Posterior vena cava (tissue), 2 donors: ENCODE measurements at places on chromosomes 16 and 17. TPM values are rescaled to one million over a fixed set of nuclear protein-coding genes. Genes with fewer than 3 reads are reported as not detected.

GRCh38 chr16:56451753-56452689 is 667 bp downstream of the OGFOD1 start:
- DNase-seq, result no peak

GRCh38 chr16:60246086-60246485 is 1512.0 kb upstream of the GOT2 start:
- no peak for DNase-seq

- DNase-seq, result no peak
Observed at GRCh38 chr17:32822996-32823395, 53.9 kb downstream of the MYO1D start.

DNA sequence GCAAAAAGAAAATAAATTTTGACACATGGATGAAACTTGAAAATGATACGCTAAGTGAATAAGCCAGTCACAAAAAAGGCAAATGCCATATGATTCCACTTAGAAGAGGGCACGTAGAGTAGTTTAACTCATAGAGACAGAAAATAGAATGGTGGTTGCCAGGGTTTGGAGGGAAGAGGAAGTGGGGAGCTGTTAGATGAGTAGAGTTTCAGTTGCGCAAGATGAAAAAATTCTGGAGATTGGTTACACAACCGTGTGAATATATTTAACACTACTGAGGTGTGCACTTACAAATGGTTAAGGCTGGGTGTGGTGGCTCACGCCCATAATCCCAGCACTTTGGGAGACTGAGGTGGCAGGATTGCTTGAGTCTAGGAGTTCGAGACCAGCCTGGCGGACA is 93.4 kb upstream of the TMEM132E start:
- no peak for DNase-seq

DNA sequence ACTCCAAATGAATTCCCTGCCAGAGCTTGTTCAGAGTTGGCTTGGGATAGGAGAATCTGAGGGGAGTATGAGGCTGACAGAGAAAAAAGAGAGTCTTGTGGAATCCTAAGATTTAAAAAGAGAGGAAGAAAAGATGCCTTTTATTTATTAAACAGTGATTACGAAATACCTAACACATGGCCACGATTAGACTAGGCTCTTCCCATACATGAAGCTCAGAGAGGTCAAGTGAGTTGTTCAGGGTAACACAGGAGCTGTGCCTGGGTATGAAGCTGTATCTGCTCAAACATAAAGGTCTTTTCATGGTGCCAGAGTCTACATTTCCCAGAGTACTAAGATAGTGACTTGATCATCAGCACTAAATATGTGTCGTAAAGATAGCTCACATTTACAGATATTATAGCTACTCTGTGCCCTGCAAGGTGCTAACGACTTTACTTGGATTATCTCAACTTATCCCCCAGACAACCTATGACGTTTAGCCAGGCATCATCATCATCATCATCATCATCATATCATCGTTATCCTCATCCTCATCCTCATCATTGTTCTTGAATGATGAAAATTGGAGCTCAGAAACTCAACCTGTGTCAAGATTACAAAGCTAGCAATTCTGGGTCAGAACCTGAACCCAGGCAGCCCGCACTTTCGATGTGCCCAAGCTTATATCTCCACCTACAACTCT is 500.8 kb downstream of the NPIPA7 start:
- DNase-seq, result no peak

The KRT12 gene
- total RNA-seq, result not detected

DNA sequence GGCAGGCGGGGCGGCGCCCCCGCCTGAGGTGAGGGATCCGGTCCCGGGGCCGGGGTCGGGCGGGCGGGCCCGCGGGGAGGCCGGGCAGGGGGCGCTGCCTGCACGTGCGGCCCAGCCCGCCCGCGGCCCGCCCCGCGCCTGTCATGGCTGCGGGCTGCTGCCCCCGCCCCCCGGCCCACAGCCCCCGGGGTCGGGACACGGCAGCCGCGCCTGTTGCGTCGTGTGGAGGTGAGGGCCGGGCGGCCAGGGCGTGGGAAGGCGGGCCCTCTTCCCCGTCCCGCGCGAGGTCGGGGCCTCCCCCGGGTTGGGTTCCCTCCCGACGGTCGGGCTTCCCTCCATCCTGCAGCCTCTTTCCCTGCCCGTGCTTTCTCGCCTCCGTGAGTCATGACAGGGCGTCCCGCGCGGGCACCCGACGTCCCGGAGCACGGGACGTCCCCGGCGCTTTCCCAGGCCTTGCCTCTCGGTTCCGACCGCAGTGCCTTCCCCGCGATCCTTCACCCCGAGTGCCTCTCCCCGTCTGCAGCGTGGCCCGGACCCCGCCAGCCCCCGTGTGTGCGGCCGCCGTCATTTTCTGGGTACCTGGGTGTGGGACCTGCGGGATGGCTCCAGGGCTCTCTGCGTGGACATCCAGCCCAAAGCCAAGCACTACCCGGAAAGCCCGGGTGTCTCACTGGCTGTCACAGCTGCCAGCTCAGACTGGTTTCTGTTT is 76.7 kb downstream of the CHD9 start:
- peak; percentile 91 for DNase-seq

DNA sequence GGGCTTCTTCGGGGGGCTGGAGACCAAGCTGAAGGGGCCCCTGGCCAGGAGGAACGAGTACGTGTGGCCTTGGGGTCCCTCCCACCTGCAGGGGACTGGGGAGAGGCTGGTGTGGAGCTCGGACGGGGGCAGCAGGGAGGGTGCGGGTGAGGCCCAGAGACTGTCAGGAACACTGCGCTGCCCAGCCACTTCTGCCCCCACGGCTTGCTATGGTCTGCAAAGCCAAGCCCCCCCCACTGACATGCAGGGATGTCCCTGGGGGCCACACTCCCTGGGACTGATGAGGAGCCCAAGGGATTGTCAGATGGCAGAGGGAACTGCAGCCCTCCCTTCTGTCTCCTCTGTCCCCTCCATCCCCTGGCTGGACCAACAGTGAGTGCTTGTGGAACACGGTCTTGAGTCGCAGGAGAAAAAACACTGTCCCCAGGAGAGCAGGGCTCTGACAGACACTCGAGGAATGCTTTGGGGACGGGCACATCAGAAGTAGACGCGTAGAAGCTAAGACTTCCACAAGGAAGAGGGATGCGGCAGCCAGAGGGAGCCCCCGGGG is 34.6 kb downstream of the CIBAR2 start:
- no peak for DNase-seq

DNA sequence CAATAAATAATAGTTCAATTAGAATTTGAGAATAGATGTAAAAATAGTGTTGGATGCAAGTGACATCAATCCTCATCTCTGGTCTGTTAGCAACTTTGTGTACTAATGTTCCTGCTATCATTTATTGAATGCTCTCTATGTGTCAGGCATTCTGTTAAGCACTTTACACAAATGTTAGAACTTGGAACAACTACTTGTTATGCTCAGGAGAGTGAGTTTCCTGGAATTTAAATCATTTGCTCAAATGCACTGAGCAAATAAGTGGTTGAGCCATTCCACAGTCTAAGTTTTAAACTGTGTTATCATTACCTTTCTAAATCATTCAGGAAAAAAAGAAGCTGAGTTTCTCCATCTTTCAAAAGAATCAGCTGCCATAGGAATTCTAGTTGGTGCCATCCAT is 1327.3 kb upstream of the GOT2 start:
- DNase-seq, result no peak

The TPSAB1 gene
- total RNA-seq, result 12.2 TPM

- no peak for DNase-seq
Observed at GRCh38 chr17:13538841-13539411, 62.8 kb downstream of the HS3ST3A1 start.

- DNase-seq, result no peak
Observed at GRCh38 chr17:2871205-2871604, 75.0 kb downstream of the RAP1GAP2 start.

DNA sequence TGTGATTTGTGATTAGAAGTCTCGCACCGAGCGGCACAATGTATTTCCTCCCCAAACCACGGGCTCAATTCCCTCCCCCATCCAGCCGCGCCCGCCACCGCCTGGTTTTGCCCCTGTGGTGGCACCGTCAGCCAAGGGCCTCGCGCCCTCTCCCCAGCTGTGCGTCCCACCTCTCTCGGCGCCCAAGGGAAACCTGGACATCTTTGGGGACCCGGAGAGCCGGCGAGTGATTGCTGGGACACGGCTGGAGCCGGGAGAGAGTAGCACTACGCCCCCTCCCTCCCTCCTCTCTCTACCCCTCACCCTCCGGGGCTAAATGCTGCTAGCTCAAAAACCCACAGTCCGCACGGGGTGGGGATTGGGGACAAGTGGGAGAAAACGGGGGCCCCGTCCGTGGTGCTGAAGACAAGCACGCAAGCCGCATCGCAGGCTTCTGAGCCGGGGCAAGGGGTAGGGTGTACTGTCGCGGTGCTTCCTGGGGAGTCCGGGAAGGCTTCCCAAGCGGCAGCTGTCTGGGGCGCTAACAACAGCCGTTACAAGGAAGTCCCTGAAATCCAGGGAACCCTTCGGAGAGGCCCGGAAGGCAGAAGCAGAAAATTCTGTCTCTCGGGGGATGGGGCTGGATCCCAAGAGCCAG is 1.4 kb downstream of the CBLN1 start:
- DNase-seq, result no peak

GRCh38 chr17:64129765-64130558 is at the start of gene ERN1:
Gene ERN1 (minus strand): TSS chr17:64130144. CDS start chr17:64130029, 115 bp downstream.
- DNase-seq, result peak; percentile 98

GRCh38 chr16:86038926-86039310 is 140.0 kb downstream of the IRF8 start:
- DNase-seq, result peak; percentile 31

DNA sequence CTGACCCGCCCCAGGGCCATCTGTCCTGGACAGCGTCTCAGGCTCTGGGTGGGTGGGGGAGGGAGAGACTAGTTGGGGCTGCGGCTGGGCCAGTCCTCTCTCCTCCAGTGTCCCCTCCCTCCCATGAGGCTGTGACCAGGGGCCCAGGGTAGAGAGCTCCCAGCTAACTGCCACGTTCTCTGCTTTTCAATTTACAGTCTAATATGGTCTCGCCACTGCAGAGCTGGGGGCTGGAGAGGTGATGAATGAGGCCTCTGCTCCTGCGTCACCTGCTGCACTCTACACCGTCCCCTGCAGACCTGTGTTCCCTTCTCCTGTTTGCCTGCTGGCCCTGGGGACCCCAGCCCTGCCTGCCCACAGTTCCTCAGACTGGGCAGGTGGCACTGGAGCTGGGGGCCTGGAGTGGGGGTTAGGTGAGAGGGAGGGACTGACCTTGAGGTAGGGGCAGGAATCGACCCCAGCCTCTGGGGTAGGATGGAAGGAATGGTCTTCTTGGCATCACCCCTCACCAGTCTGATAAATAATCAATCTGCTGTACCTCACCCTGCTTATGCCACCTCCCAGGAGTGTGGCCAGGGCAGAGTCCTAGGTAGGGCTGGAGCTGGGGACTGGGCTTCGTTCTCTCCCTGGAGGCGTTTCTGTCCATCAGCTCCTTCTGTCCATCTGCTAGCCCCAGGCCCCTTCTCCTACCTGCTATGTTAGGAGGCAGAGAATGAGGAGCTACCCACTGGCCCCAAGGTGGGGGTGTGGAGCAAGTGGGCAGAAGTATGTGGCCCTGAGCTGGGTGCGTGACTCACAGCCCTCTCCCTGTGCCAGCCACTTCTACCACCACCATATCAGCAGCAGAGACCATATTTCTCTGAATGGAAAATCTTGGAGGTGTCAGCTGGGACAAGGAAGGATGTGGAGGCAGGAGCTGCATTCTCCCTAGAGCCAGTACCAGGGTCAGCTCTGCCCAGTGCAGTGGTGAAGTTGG is 12.9 kb downstream of the SEZ6 start:
- DNase-seq, result no peak

The LASP1 gene
- total RNA-seq, result 95.2 TPM
